ENCODE measurements at places on chromosomes 11 and 22.

GRCh38 chr11:122804161-122804560 is 34.1 kb upstream of the CRTAM start:
- DNase-seq = no peak

GRCh38 chr22:24051568-24051967 is 40.5 kb downstream of the CABIN1 start:
- no peak for DNase-seq

DNA sequence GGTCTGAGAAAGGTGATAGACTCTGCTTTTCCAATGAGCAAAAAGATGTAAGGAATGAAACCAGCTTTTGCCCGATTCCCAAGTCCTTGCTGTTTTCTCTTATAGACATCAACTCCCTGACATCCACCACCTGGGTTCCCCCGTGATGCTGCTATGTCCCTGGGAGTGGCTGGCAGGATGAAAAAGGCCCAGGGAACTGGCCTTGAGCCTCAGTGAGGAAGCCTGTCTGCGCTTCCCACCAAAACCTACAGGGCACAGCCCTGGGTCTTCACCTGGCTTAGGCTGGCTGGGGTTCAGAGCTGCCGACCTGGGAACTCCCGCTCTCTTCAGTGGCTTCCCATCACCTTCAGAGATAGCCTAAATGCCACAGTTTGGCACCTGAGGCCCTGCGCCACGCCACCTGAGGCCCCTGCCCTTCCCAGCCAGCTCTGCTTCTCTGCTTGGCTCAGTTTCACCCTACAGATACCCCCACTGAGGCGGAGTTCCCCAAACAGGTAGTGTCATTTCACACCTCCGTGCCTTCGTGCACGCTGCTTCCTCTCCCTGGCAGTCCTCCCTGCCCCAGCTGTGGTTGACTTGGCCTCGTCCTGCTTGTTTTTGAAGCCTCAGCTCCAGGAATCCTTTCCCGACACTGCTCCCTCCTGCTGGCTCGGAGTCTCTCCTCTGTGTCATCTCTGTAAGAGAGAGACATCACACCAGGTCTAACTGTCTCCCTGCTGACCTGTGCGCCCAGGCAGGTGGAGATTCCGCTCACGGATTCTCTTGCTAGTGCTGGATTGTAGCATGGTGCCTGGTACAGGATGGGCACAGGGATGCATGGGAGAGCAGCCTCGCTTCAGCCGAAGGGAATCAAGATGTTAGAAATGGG is 10.7 kb downstream of the SLC37A2 start:
- no peak for DNase-seq

DNA sequence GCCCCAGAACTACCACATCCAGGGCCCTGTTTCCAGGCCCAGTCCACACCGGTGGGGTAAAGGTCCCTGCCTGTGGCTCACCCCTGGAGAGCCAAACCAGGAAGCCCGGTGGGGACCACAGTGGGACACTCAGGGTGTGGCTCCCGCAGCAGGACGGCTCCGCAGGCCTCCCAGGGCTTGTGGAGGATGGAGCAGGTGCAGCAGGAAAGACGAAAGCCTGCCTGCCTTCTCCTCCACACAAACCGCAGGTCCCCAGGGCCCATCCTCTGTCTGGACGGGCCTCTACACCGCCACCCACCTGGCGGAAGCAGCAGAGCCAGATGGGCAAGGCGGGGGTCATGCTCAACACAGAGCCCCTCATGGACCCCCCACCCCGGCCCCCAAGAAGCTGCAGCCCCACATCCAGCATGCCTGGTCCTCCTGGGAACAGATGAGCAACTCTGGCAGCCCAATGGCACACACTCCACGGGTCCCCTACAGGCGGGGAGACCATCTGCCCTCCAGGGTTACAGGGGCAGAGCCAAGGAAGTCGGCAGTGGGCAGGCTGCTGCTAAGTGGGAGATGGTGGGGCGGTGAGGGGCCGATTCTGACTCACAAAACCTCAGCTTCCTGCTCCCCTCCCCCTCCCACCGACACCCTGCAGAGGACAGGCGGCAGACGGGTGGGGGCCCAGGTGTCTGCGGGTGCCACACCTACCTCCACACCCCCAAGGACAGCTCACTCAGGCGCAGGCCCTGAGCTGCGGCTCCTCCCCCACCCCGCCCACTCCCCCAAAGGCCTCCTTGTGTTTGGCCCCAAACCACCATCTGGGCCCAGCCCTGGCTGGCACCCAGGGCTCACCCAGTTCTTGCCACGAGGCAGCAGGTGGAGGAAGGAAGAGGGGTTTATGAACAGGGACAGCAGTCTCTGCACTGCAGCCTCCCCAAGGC is 5.2 kb downstream of the SBF1 start:
- no peak for DNase-seq

- no peak for DNase-seq
Observed at GRCh38 chr11:48099916-48100446, 116.6 kb upstream of the OR4B1 start.

DNA sequence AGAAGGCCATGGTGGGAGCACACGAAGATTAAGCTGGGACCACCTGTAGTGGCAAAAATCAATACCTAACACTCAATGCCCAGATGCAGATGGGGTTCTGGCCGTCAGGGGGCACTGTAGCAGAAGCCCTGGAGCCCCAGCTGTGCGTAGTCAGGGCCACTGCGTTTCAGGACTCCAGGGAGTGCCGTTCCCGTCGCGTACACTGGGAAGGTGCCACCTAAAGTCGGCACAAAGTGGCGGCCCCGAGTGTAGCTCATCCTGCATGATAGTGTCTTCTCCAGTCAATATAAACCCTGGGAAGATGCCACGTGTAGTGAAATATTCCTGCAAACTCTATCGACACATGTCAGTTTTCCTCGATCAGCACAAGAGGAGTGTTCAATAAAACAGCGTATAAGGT is 123.8 kb upstream of the NTM start:
- peak; percentile 77 for DNase-seq

DNA sequence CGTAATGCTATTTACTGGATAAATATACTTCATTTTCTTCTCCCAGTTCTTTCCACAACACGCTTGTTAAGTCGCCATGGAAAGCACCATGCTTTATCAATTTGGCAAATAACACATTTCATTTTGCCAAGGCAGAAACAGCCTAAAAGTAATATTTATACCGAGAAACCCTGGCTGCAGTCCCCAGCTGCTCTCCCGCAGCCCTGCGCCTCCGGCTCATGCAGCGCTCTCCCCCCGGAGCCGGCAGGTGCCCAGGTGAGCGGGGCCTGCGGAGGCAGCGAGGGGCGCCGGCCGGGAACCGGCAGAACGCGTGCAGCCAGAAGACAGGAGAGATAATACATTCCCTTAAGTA is 681 bp upstream of the ARHGEF12 start:
- no peak for DNase-seq

GRCh38 chr11:106091480-106092123 is 14.1 kb downstream of the AASDHPPT start:
- DNase-seq = no peak

GRCh38 chr11:106415510-106415909 is 338.0 kb downstream of the AASDHPPT start:
- no peak for DNase-seq

- DNase-seq = peak; percentile 29
Observed at GRCh38 chr11:17906436-17906835, 106.4 kb downstream of the SERGEF start.

DNA sequence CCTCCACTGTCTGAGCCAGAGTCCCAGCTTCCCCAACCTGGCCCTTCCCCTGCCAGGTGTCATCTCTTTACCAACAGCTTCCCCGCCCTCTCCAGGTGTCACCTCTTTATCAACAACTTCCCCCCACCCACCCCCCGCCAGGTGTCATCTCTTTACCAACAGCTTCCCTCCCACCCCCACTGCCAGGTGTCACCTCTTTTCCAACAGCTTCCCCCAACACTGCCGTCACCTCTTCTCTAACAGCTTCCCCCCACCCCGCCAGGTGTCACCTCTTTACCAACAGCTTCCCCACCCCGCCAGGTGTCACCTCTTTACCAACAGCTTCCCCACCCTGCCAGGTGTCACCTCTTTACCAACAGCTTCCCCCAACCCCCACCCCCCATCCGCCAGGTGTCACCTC is 29.8 kb upstream of the TTLL12 start:
- DNase-seq = no peak

GRCh38 chr11:88206751-88207150 is 31.5 kb upstream of the RAB38 start:
- no peak for DNase-seq

GRCh38 chr11:44661311-44661717 is 65.4 kb upstream of the TSPAN18 start:
- DNase-seq = no peak

DNA sequence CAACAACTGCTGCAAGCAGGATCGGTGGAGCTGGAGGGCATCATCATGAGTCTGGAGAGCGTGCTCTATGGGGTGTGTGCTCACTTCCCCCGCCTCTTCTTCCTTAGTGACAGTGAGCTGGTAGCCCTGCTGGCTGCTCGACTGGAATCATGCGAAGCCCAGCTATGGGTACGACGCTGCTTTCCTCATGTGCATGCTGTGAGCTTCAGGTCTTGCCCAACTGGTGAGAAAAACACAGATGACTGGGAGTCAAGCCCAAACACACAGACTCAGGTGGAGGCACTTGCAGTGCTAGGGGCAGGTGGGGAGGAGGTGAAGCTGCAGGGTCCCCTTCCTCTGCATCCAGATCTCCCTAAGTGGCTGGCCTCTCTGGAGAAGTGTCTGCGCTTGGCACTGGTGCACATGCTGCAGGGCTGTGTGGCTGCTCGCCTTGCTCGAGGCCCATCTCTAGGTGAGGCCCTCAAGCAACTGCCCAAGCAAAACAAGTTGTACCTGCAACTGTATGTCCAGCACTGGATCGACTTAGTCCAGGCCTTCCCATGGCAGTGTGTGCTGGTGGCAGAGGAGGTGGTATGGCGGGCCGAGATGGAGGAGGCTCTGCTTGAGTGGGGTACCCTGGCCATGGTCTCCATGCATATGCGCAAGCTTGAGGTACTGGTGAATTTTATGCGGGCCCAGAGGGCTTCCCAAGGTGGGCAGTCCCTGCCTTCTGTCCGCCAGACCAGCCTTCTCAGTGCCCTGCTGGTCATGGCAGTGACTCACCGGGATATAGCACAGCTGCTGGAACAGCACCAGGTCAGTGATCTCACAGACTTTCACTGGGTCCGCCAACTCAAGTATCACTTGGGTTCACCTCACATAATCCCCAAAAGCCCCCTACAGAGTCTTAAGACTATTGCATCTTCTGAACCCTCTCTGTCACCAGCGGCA is 48.1 kb downstream of the DNHD1 start:
- DNase-seq = no peak

DNA sequence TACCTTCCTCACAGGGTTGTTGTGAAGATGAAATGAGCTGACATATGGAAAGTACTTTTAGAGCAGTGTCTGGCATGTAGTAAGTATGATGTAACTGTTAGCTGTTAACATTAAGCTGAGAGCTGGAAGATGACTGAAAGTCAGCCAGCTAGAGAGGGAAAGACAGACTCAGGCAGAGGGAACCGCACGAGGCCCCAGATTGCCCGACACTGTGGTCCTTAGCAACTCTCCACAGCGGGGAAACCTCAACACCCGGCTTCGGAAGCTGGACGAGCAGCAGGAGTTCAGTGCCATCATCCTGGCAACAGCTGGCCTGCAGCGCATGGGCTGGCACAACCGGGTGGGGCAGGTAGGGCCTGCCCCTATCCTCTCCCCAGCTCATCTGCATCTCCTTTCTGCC is 6.5 kb downstream of the HMBS start:
- DNase-seq = no peak

GRCh38 chr11:74839971-74840370 is 91.3 kb downstream of the RNF169 start:
- DNase-seq = no peak

DNA sequence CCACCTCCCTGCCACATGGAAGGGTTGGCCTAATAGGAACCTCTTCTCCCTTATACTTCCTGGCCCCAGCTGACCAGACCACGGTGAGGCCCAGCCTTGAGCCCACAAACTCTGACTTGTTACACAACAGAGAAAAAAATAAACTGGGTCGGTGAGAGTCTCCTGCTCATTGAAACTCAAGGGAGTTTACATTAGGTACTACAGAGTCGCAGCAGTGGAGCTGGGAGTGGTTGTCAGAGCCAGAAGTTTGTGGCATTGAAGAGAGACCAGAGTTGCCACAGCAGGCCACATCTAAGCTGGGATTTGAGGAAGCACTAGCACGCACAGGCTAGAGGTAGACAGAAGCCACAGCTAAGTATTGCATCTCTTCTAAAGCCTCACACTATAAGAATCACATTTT is 296.2 kb downstream of the DDX10 start:
- no peak for DNase-seq

- no peak for DNase-seq
Observed at GRCh38 chr11:90326647-90327046, 103.8 kb upstream of the CHORDC1 start.

DNA sequence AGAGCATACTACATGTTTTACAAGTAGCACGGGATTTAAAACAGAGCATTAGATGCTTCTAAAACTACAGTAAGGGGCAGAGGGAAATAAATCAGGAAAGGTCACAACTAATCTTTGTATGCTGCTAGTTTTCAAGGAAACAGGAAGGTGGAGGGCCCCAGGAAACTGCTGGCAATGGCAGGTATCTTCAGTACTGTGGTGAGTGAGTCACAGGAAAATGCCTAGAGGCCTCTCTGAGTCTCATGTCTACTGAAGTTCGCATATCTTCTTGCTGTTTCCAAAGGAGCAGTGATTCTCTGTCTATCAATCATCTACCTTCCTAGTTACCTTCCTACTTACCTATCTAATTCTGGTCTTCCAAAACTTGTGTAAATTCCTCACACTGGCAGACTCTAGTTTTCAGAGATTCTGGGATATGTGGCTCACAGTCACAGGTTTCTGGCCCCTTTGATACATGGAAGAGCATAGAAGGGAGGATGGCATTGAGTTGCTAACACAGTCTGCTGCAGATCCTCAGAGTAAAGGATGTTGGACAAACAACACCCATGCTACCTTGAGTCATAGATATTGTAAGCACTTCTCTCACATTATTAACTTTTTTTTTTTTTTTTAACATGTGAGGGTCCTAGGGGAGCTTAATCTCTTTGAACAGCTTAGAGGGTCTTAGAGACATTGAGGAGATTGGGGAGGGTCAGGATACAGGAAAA is 58.8 kb upstream of the SYN3 start:
- no peak for DNase-seq

GRCh38 chr22:24954114-24954463 is 1.6 kb downstream of the KIAA1671 start:
- no peak for DNase-seq

DNA sequence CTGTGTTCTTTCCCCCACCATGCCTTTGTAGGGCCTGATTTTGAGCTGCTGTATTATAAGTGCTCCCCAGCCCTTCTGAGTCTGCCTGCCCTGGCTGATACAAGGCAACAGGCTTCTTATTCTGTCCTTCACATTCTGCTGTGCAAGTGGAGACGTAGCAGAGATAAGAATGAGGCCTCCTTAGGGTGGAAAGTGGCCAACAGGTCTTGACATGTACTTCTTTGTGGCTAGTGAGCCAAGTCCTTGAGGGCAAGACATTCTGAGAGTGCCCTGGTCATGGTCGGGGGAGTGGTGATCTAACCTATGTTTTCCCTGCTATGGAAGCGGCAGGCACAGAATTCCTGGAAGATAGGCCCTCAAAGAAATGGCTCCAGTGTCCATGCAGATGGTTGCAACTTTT is 235.7 kb upstream of the CADM1 start:
- DNase-seq = no peak

DNA sequence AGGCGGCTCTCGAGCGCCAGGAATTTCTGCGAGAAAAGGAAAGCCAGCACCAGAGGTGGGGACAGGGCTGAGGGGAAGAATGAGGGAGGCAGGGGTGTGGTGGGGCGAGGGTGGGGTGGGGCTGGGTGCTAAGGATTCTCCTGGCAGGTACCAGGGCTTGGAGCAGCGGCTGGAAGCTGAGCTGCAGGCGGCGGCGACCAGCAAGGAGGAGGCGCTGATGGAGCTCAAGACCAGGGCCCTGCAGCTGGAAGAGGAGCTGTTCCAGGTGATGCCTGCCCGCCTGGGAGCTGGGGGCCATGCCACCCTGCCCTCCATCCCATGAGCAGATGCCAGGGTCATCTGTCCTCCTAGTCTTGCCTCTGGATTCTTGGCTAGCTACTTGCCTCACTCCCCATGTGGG is 9.4 kb downstream of the CCDC88B start:
- DNase-seq = no peak
